ENCODE measurements at places on chromosomes 12 and 14.

DNA sequence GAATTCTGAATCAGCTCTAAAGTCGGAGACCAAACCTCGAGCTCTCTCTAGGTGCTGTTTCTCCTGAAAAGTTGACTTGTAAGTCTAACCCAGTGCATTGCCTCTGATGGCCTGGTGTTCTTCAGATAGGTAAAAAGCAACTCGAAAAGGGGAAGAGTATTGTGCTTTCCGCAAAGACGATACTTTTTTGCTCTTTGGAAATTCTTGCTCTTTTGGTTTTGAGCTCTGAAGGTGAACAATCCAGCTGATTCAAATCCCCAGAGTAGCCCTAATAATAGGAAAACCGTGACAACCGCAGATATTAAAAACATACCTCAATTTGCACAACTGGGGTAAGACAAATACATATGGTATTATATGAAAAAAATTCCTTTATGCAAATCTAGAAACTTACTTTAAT is 447.4 kb downstream of the RAD51B start:
- no peak for DNase-seq

GRCh38 chr14:69698572-69698971 is 68.4 kb upstream of the SRSF5 start:
- no peak for DNase-seq

DNA sequence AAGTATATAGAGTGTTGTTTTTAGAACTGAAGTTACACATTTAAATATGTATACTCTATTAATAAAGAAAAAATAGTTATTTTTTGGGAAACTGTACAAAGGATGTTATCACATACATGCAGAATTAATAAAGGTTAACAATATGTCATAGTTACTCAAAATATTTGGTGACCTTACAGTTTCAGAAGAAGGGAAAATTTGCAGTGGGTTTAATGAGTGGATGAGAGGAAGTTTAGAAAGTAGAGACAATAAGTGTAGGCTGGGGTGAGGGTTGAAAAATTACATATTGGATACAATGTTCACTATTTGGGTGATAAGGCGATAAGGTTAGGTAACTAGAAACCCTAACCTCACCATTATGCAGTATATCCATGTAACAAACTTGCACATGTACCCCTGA is 13.5 kb downstream of the WNK1 start:
- no peak for DNase-seq

DNA sequence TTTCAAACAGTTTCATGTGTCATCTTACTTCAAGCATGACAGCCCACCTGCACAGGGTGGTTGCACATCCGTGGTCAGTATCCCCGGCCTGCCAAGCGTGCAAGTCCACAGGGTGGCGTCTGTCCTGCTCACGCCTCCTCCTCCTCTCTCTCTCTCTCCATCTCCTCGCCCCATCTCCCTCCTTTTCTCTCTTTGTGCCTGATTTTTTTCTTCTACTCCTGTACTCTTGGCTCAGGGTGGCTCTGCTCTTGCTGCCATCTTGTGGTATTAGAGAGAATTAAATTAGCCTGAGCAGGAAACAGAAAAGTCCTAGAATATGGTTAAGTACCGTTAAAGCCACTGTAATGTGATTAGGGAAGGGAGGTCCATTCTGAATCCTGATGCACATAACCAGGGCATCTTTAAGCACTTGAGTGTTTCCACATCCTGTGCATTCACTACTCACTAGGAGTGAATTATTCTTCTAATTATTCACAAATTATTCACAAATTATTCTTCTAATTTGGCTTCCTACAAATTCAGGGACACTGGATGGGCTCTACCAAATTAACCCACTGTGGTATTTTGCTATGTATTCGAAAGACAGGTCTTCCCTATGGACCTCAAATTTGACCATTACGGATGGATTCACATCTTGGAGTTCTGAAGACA is 25.5 kb upstream of the DTX1 start:
- DNase-seq: no peak

GRCh38 chr12:89468648-89469326 is 55.8 kb downstream of the GALNT4 start:
- no peak for DNase-seq

GRCh38 chr14:92704036-92704804 is 44.2 kb downstream of the LGMN start:
- no peak for DNase-seq

GRCh38 chr12:102638777-102639176 is 158.4 kb upstream of the IGF1 start:
- DNase-seq: no peak

DNA sequence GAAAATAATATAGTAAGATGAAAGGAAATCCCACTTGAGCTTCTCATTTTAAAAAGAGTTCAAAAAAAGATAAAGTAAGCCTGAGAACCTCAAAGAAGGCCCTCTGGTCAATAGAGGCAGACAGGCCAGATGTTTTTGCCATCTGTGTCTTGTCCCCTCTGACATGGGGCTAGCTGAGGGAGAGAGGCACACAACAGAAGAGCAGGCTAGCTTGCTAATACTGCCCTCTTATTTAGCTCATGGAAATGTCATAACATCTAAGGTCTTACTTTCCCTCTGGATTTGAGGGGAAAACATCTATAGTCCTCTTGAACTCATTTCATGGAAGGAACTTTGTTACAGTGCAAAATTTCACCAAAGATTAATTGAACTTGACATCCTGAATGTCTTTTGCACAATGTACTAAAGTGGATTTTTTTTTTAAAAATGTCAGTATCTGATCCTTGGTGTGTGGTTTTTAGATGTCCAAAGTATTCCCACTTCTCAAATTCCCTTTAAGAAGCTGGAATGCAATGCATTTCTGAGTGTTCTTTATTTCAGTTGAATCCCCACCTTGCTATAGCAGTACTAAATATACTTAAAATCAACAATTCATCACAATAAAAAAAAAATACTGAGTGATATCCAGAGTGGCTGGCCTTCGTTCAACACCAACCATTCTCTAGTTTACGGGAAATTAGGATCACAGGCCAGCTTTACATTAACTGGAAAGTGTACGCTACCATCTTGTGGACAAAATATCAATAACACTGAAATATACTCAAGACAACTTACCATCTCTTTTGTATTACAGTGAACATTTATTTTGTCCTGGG is 176.7 kb downstream of the PAH start:
- DNase-seq: no peak

DNA sequence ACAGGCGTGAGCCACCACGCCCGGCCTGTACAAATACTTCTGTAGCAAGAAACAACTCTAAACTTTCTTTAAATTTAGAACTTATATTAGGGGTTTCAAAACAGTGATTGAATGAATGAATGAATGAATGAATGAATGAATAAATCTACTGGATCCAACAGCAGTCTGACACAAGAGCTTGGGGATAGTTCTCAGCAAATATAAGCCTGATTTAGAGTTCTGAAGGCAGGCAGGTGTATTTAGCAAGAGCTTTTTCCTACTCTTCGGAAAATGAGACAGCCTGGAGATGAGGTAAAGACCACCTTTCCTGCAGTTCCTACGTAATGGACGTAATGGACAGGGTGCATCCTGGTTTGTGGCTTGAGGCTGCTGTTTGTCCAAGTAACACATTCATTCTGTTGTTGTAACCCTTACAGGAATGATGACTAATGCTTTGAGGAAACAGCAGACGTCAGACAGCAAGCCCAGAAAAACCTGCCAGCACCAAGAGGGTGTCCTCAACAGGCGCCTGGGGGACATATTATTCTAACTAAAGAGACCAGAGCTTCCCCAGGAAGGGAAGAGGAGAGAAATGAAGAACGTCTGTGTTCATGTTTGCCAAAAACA is 277.4 kb upstream of the SOX5 start:
- DNase-seq: no peak

DNA sequence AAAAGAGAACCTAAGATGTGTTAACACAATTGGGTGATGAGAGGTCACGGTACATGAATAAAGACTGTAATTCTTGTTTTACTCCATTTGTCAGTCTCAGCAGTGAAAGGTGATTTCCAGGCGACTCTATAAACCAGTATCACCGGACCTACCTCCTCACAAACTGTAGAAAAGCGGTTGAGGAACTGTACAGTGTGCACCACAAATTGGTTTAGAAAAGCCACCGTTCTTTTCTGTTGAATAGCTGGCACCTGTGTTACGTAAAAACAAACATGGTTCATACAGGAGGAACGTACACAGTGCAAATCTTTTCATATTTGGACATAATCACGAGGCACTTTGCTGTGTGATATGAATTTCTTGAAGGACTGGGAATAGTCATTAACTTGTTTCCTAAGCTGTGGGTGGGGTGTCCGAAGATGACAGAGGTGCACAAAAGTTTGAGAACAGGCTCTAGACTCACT is 663 bp downstream of the WASHC3 start:
- no peak for DNase-seq

GRCh38 chr12:7079826-7080125 is 12.5 kb downstream of the C1R start:
- no peak for DNase-seq
